ENCODE measurements at places on chromosomes 4 and X.

DNA sequence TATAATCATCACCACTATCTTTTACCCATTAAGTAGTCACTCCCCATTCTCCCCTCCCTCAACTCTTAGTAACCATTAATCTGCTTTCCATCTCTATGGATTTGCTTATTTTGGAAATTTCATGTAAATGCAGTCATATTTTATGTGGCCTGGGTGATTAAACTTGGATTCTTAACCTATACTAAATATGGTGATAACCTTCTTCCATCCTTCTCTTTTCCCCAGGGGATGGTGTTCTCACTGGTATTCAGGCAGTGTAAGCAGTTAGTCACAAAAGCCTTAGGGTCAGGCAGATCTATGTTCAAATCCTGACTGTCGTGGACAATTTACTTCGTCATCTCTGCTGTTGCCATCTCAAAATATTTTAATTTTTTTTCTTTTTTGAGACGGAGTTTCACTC, 29.6 kb downstream of the RAB40AL start:
- no peak overlapping the region for H3K4me3 ChIP-seq
- no peak for DNase-seq

- peaks cover 82% of the 10 kb centered on the region for H3K27me3 ChIP-seq
- H3K36me3 ChIP-seq = no peaks in the 10 kb centered on the region
- H3K4me1 ChIP-seq = no peaks in the 10 kb centered on the region
- no peak overlapping the region for H3K27ac ChIP-seq
Observed at GRCh38 chrX:53001958-53002357, 43.6 kb upstream of the FAM156A start.

DNA sequence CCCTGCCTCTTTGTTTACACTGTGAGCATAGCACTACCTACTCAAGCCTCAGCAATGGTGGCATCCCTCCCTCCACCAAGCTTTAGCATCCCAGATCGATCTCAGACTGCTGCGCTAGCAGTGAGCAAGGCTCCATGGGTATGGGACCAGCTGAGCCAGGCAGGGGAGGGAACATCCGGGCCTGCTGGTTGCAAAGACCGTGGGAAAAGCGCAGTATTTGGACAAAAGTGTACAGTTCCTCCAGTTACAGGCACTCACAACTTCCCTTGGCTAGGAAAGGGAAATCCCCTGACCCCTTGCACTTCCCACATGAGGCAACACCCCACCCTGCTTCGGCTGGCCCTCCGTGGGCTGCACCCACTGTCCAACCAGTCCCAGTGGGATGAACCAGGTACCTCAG, 26.5 kb downstream of the EGF start:
- DNase-seq = no peak
- H3K27ac ChIP-seq = no peak overlapping the region
- no peaks in the 10 kb centered on the region for H3K4me1 ChIP-seq
- no peaks in the 10 kb centered on the region for H3K36me3 ChIP-seq
- no peaks in the 10 kb centered on the region for H3K27me3 ChIP-seq
- H3K4me3 ChIP-seq = no peak overlapping the region

DNA sequence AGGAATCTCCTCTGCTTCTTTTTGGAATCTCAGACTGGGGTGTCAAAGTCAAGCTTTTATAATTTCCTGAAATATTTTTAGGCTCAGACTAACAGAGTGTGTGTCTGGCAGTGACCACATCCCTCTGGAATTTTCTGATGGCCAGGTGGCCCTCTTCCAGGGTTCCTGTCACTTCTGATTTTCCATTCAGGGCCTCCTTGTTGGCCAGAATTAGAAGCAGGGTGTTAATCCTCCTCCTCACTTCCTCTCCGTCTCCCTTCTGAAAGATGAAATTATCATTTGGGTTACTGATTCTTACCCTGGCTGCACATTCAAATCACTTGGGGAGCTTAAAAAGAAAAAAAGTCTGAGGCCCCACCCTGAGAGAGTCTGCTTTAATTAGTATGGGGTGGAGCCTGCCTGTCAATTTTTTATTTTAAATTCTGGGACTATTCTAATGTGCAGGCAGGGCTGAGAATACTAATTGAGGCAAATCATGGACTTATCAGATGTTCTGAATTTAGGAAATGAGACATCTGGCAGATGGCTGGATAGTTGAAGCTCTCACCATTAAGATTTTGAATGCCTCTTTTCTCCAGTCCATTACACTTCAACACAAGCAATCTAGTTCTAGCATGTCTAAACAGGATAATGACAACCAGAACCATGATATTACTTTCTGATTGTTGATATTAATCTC, 43.2 kb downstream of the HAND2 start:
- no peak overlapping the region for H3K27ac ChIP-seq
- DNase-seq = no peak
- H3K27me3 ChIP-seq = no peaks in the 10 kb centered on the region
- peaks cover 8% of the 10 kb centered on the region for H3K4me1 ChIP-seq
- no peak overlapping the region for H3K4me3 ChIP-seq

- no peak overlapping the region for H3K27ac ChIP-seq
- no peak for DNase-seq
- H3K36me3 ChIP-seq = peaks cover 86% of the 10 kb centered on the region
Observed at GRCh38 chr4:139511320-139511719, 44.7 kb downstream of the SETD7 start.

GRCh38 chr4:3107271-3107670, 32.8 kb downstream of the HTT start:
- H3K27ac ChIP-seq = peak overlapping the region; percentile 57
- peaks cover 67% of the 10 kb centered on the region for H3K36me3 ChIP-seq
- no peak overlapping the region for H3K4me3 ChIP-seq
- DNase-seq = no peak
- H3K4me1 ChIP-seq = peaks cover 12% of the 10 kb centered on the region
- no peaks in the 10 kb centered on the region for H3K27me3 ChIP-seq

DNA sequence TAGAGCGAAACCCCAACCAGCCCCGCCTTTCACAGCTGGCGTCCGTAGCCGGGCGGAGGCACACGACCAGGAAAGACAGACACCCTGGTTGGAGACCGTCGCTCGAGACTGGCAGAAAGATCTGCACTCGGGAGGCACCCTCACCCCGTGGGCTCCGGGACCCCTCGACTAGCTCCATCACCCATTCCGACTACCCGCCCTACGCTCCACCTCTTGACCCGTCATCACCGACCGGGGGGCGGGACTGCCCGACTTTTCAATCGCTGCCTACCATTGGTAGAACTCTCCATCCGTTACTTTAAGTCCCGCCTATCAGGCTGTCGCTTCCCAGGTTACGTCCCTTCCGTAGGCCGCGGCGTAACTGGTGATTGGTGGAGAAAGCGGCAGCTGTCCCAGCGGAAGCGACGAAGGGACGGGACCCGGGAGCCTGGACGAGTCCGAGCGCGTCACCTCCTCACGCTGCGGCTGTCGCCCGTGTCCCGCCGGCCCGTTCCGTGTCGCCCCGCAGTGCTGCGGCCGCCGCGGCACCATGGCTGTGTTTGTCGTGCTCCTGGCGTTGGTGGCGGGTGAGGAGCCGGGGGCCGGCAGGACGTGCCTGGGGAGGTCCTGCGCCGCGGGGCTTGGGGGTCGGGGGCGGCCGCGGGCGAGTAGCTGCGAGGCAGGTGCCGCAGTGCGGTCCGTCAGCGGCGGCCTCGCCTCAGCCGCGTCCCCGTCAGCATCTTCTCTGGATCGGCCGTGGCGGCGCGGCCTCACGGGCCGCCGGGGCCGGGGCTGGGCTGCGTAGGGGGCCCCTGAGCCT, at the start of gene ATP6AP2:
Gene ATP6AP2, plus strand, starts transcription at position 434 of the 799 bp plus-strand sequence. Its CDS starts 96 bp downstream, at position 530.
- DNase-seq = peak; percentile 92
- no peaks in the 10 kb centered on the region for H3K36me3 ChIP-seq
- H3K27me3 ChIP-seq = peaks cover 49% of the 10 kb centered on the region
- peak within 1 kb of the TSS; percentile 95 for H3K27ac ChIP-seq
- peaks cover 14% of the 10 kb centered on the region for H3K4me1 ChIP-seq
- peak within 1 kb of the TSS; percentile 91 for H3K4me3 ChIP-seq

DNA sequence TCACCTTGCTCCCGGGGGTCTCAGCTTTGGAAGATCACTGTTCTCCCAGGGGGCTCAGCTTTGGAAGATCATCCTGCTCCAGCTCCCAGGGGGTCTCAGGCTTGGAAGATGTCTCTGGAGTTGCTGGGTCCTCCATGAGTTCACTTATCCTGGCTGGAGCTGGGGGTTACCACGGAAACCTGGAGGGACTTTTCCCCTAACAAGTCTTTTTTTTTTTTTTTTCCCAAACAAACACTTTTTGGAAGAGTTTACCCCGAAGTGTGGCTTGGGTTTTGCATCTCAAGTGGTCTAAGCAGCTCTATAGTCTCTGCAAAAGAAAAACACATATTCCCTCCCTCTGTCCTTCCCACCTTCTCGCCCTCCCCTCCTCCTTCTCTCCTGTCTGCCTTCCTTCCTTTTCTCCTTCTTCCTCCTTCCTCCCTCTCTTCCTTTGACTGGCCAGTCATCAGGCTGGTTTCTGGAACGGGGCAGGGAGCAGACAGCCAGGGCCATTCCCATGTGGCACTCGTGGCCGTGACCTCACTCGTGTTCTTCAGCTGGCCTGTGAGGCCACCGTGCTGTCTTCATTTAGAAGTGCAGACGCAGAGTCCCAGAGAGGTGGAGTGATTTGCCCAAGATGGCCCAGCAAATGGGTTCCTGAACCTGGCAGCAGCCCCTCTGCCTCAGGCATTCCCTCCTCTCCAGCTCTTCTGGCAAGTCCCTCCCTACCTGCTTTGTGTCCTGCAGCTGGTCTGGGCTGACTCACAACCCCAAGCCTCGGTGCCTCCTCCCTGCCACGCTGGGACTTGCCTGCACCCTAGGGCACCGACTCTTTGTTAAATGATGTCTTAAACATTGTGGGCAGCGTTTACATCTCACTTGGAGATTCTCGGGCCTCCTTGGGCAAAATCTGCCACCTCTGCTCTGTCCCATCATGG, 25.9 kb upstream of the HMX1 start:
- H3K27me3 ChIP-seq = no peaks in the 10 kb centered on the region
- no peaks in the 10 kb centered on the region for H3K36me3 ChIP-seq
- peak; percentile 68 for DNase-seq
- H3K27ac ChIP-seq = no peak overlapping the region

GRCh38 chr4:81214881-81215868, at the start of gene PRKG2:
Gene PRKG2 (minus strand): TSS chr4:81215222. CDS start chr4:81205047, 10,175 bp downstream.
- H3K4me3 ChIP-seq = peak within 1 kb of the TSS; percentile 69
- no peaks in the 10 kb centered on the region for H3K4me1 ChIP-seq
- DNase-seq = no peak
- H3K36me3 ChIP-seq = no peaks in the 10 kb centered on the region

GRCh38 chr4:16573206-16573605, 325.2 kb downstream of the LDB2 start:
- H3K36me3 ChIP-seq = no peaks in the 10 kb centered on the region
- H3K4me3 ChIP-seq = no peak overlapping the region
- no peak overlapping the region for H3K27ac ChIP-seq

GRCh38 chr4:163515198-163515597, 20.7 kb downstream of the TMA16 start:
- H3K4me3 ChIP-seq = no peak overlapping the region
- H3K27ac ChIP-seq = no peak overlapping the region
- H3K27me3 ChIP-seq = no peaks in the 10 kb centered on the region
- peaks cover 86% of the 10 kb centered on the region for H3K36me3 ChIP-seq
- no peaks in the 10 kb centered on the region for H3K4me1 ChIP-seq

DNA sequence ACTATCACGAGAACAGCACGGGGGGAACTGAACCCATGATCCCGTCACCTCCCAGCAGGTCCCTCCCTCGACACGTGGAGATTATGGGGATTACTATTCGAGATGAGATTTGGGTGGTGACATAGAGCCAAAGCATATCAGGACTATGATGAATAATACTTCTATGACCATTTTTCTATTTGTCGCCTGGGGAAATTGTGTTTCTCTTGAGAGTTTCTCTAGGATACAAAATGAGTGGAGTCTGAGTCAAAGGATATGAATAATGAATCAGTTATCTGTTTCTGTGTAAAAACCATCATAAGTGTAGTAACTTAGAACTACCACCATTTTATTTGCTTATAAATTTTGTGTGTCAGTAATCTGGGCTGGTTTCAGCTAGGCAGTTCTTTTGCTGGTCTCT, 533.0 kb upstream of the ARX start:
- no peaks in the 10 kb centered on the region for H3K4me1 ChIP-seq
- no peak overlapping the region for H3K27ac ChIP-seq
- no peak for DNase-seq
- H3K36me3 ChIP-seq = no peaks in the 10 kb centered on the region
- H3K4me3 ChIP-seq = no peak overlapping the region

GRCh38 chr4:76576824-76577223, 141.8 kb downstream of the SHROOM3 start:
- H3K4me3 ChIP-seq = no peak overlapping the region
- DNase-seq = no peak
- no peaks in the 10 kb centered on the region for H3K27me3 ChIP-seq
- H3K4me1 ChIP-seq = peaks cover 3% of the 10 kb centered on the region
- H3K27ac ChIP-seq = no peak overlapping the region
- no peaks in the 10 kb centered on the region for H3K36me3 ChIP-seq

DNA sequence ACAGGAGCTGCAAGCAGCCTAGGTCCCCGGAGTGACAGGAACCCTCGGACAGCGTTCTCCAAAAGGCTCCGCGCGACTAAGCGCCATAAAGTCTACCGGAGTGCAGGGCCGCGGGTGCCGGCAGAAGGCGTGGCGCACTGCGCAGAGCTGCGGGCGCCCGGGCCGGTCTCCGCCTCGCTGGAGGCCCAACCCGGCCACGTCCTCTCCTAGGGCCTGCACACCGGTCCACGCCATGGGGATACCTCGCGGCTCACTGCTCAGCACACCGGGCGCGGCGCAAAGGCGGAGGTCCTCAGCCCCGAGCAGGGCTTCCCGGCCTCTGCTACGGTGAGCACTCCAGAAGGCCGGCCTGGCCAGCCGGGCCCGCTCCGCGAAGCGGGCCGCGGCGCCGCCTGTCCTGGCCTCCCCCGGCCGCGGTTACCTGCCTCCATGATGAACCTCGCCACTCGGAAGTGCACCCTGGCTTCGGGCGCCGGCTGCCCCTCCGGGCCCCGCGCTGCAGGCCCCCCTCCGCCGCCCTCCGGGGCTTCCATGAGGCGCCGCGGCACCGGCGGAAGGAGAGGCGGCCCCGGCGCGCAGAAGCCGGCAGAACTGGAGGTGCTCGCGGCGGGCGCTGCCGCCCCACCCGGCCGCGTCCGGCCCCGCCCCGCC, at the start of gene CCNQ:
Gene CCNQ, minus strand, starts transcription at position 599 of the 651 bp plus-strand sequence. Its CDS starts 66 bp downstream, at position 533.
- peak within 1 kb of the TSS; percentile 23 for H3K27ac ChIP-seq
- no peaks in the 10 kb centered on the region for H3K27me3 ChIP-seq
- peak within 1 kb of the TSS; percentile 75 for H3K4me3 ChIP-seq
- no peaks in the 10 kb centered on the region for H3K4me1 ChIP-seq
- peaks cover 14% of the 10 kb centered on the region for H3K36me3 ChIP-seq

DNA sequence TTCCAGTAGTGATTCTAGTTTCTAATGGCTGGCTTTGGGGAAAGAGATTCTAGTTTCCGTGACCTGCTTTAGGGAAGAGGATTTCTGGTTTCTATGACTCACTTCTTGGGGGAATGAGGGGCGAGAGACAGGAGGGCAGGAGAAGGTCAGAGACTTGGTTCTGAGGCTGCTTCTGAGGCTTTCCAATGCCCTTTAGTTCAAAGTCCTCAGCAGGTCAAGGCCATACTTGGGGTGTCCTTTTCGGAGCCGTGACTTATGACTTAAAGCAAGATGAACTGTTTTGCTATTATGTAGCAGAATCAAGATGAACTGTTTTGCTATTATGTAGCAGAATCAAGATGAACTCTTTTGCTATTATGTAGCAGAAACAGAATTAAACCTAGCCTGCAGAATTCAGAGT, 52.2 kb upstream of the TLR3 start:
- H3K27ac ChIP-seq = no peak overlapping the region
- H3K4me1 ChIP-seq = no peaks in the 10 kb centered on the region
- peaks cover 12% of the 10 kb centered on the region for H3K36me3 ChIP-seq
- H3K27me3 ChIP-seq = no peaks in the 10 kb centered on the region

Measured in MCF 10A (cell line).